Neural progenitor cell (in vitro differentiated cells): ENCODE measurements at places on chromosomes 5 and 9.

DNA sequence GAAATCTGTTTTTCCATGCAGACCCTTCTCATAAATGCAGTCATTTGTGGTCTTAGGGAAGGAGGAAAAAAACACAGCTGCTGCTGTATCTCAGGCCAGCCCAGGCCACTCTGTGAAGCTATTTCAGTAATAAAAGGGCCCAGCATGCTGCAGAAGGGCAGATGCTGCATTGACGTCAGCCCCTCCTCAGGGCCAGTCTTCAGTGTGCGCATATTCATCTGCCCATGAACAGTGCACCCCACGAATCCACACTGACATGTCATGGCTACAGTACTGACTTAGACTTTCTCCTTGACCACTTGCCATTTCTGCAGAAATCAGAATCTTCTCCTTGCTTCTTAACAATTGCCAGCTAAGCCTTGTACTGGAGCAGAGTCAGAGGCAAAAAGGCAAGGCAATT lies 304.7 kb downstream of the GABRG2 start:
- peak; percentile 13 for DNase-seq

DNA sequence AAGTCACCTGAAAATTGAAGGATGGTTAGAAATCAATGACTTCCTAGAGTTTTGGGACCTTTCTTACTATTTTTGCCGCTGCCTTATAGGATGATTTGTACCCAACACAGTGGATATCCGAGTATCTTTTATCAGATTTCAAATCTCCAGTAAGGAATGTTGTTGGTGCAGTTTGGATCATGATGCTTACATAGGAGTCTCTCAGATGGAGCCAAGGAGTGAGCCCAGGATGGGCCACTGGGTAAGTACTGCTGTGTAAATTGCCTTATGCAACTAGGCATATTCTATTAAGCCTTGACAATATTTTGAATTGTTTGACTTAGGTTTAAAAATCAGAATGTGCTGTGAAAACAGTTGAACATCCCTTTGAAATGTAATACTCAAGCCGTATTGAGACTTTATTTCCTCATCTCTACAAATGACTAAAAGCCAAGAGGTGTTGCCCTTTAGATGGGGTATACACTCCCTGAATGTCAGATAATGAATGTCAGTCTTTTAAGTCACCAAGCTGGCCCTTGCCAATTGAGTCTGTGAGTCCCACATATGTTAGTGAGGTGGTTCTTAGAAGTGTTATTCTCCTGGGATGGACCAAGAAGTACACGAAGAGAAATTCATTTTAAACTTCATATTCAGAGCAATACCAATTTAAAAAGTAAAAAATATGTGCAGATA lies 271.8 kb upstream of the CTNND2 start:
- DNase-seq, result no peak

DNA sequence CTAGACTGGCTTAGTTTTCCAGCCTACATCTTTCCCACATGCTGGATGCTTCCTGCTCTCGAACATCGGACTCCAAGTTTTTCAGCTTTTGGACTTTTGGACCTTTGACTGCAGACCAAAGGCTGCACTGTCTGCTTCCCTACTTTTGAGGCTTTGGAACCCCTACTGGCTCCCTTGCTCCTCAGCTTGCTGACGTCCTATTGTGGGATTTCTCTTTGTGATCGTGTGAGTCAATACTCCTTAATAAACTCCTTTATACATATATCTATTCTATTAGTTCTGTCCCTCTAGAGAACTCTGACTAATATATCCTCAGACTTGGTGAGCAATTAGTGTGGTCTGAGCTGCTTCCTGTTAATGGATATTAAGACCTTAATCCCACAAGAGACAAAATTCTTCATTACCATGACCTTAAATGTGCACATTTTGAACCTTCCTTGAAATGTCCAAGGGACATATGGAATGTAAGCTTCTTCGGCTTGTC lies 752.9 kb downstream of the CDH18 start:
- no peak for DNase-seq

DNA sequence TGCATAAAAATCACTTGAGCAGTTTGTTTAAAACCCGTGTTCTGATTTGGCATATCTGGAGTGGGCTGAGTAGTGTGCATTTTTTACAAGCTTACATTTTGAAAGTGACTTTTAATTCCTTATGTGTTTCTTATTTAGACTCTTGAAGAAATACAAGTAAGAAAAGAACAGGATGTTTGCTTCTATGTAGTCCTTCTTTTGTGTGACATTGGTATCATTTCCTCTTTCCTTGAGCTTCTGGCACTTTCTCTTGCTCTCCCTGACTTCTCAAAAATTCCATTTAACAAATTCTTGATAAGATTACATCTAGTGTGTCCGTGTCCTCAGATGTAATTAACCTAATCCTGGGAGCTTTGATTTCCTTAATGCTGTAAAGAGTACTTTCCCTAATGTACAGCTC lies 12.5 kb downstream of the GARNL3 start:
- DNase-seq, result no peak

GRCh38 chr5:104859437-104859836 lies 1296.8 kb upstream of the NUDT12 start:
- no peak for DNase-seq

- DNase-seq, result no peak
These were observed 37.2 kb upstream of the COL15A1 start for GRCh38 chr9:98906273-98907040.

DNA sequence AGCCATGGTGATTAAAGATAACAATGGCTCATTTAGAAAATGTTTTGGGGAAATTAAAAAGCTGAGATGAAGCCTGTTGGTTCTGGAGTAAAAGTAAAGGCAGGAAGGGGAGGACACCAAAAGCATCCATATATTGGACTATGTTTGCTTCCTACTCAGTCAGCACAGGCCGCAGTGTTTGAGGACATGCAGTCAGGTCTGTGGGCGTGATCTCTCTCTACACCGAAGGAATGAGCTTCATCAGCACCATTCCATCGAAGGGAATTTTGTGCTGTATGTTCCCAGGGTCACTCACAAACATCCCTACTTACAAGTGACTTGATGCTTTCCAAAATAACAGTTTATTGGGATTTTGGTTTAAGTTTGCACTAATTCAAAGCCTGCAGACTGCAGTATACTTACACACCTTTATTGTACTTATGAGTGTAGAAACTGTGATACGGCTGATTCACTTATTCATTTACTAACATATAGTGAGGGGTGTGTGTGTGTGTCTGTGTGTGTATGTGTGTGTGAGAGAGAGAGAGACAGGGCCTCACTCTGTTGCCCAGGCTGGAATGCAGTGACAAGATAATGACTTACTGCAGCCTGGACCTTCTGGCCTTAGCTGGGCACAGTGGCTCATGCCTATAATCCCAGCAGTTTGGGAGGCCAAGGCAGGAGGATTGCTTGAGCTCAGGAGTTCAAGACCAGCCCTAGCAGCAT lies 13.4 kb upstream of the CDK5RAP2 start:
- no peak for DNase-seq

GRCh38 chr9:110738982-110739381 lies 70.4 kb downstream of the MUSK start:
- DNase-seq, result no peak

DNA sequence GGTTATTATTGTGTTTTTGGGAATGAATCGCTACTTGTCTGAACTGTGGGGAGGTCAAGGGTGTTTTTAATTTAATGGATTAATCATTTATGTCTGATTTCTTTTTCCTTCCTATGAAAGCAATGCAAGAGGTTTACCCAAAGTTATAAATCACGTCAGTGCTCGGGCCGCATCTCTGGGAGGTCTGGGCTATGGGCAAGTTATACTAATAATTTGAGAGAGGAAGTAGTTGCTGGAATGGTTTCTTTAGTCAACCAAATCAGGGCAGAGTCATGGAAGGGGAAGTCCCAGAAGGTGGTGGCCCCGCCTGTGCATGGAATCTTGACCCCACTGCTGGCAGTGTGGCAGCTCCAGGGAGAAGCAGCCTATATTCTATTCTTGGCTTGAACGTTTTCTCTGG lies 180.2 kb downstream of the HSPA4 start:
- no peak for DNase-seq

DNA sequence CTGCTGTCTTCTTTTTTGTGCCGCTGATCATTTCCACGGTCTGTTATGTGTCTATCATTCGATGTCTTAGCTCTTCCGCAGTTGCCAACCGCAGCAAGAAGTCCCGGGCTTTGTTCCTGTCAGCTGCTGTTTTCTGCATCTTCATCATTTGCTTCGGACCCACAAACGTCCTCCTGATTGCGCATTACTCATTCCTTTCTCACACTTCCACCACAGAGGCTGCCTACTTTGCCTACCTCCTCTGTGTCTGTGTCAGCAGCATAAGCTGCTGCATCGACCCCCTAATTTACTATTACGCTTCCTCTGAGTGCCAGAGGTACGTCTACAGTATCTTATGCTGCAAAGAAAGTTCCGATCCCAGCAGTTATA lies 17.1 kb downstream of the F2R start:
- no peak for DNase-seq

- DNase-seq, result no peak
These were observed 33.7 kb downstream of the ELP1 start for GRCh38 chr9:108900176-108900575.

GRCh38 chr5:21121213-21121612 lies 1133.2 kb upstream of the CDH18 start:
- no peak for DNase-seq

DNA sequence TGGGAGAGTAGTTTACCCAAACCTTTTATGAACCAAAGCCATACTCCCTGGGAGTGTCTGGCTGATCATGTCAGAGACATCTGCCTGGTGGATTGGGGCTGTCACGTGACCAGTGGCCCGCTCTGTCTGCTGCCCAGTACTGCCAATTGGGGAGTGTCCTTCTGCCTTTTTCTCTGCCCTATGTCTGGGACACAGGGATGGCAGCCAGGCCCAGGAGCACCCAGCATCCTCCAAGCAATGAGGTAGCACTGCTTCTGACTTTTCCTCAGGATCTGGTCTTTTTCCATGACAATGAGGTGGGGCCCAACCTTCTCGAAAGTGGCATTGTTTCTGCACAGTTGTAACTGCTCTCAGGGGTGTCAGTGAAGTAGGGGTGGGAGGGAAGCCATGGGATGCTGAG lies 21.8 kb downstream of the DAPK1 start:
- no peak for DNase-seq

- no peak for DNase-seq
These were observed 24.1 kb downstream of the TENT4A start for GRCh38 chr5:6737043-6737941.

DNA sequence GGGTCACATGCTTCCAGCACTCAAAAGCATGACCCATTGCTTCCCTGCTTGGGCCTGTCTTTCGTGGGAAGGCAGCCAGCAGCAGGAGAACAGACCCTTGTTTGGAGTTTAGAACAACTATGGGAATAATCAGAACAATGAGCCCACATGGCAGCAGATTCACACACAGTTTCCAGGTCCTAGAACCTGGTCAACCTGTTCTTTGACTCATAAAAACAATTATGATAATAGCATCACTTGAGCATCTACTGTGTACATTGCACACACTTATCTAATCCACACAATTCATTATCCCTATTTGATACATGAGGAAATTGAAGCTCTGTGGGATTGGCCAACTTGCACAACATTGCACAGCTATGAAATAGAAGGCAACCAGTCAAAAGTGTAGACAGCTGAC lies 41.7 kb downstream of the KLF4 start:
- DNase-seq, result no peak

GRCh38 chr5:97065475-97065874 lies 76.9 kb downstream of the LIX1 start:
- peak; percentile 11 for DNase-seq

- DNase-seq, result peak; percentile 77
These were observed 93.6 kb upstream of the TLE4 start for GRCh38 chr9:79477955-79478771.

GRCh38 chr5:78056901-78057514 lies 237.5 kb downstream of the AP3B1 start:
- DNase-seq, result peak; percentile 9

DNA sequence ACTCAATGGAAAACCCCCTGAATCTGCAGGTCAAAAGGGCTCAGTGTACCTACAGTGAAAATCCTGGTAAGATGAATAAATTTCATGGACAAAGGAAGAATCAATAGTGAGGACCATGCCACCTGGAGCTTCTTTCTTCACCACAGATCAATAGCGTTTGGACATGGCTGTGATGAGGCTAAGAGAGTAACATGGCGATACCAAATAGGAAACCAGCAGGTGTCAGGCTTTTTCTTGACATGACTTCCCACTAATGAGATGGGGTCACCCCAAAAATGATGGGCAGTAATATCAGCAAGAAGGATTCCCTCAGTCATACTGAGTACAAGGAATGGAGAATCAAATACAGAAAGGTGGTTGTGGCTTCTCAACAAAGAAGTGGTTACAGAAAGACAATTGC lies 208.5 kb upstream of the PLPPR1 start:
- peak; percentile 26 for DNase-seq
